ENCODE measurements at places on chromosomes 1 and 21.

DNA sequence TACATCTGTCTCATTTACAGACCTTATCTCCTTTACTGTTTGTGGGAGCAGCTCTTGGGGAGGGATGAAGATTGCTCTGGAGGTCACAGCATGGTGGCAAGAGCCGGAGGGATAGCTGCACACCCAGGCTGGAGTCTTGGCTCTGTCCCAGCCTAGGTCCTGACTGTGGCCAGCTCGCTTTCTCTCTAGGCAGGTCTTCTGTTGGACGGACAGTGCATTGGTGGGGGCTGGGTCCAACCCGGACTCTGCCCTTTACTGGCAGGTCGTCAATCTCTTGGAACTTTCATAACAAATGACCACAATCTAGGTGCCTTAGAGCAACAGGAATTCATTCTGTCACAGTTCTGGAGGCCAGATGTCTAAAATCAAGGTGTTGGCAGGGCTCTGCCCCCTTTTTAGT, 319.8 kb upstream of the C1orf174 start:
- no peak for DNase-seq

DNA sequence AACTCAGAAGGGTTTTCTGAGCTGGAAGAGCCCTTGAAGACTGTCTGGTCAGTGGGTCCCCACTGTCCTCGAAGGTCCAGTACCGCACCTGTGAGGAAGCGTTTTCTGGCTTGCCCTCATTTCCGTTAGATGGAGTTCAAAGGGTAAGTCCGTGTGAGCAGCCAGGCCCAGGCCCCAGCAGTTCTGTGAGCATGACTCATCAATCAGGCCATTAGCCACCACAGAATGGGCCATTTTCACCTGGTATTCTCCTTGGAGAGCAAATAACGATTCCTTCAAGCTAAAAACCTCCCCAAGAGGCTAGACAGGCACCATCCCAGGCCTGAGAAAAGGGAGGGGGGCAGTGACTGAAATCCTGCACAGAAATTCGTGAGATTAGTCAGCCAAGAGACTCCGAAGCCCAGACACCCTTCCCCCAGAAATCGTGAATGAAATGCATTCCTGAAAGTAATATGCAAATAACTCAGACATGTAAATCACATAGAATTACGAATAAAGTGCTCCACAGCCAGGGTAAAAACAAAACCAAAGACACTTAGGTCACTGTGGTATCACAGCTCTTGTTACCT, 66.0 kb downstream of the BCAR3 start:
- no peak for DNase-seq

DNA sequence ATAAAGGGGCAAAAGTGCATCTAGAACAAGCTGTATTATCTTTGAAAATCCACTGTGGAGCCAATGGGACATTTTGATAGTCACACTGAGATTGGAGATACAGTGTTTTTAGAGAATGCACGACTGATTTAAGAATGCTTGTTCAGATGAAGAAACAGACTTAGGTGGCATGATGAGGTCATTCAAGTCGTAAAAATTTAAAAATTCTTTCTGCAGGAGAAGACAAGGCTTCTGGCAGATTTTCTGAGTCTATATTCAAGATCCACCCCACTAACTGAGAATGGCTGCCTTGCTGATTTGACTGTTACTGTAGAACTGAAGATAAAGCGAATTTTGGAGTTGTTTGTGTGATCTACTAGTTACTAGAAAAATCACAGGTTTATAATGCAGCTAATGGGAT, 310.6 kb downstream of the LRRC7 start:
- no peak for DNase-seq

DNA sequence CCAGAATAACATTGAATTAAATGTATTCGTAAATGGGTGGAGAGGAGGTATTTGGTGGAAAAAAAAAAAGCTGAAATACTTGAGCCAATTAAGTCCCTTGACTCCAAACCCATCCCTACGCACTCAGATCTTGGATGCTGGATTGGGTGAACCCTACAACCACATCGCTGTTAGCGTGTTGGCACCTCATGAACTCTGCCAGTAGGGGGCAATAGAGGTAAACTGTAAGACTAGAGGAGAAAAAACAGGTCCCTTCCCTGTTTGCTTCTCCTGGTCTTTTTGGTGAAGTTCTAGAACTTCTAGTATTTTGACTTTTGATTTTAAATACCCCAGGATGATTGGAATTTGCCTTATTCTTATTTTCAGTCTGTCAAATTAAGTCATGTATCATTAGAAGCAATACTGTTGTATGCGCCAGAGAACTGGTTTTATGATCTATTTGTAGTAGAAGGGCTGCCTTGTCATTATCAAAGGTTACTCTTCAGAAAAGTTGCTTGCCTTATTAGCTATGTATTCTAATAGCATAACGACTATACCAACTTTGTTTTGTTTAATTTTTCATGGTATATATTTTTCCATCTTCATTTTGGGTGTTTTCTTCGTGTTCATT, 1.9 kb upstream of the OR13G1 start:
- DNase-seq: peak; percentile 7

GRCh38 chr1:240946926-240947325, 335.0 kb upstream of the GREM2 start:
- no peak for DNase-seq

GRCh38 chr1:110874324-110875215, 1.6 kb downstream of the CD53 start:
- DNase-seq: no peak

DNA sequence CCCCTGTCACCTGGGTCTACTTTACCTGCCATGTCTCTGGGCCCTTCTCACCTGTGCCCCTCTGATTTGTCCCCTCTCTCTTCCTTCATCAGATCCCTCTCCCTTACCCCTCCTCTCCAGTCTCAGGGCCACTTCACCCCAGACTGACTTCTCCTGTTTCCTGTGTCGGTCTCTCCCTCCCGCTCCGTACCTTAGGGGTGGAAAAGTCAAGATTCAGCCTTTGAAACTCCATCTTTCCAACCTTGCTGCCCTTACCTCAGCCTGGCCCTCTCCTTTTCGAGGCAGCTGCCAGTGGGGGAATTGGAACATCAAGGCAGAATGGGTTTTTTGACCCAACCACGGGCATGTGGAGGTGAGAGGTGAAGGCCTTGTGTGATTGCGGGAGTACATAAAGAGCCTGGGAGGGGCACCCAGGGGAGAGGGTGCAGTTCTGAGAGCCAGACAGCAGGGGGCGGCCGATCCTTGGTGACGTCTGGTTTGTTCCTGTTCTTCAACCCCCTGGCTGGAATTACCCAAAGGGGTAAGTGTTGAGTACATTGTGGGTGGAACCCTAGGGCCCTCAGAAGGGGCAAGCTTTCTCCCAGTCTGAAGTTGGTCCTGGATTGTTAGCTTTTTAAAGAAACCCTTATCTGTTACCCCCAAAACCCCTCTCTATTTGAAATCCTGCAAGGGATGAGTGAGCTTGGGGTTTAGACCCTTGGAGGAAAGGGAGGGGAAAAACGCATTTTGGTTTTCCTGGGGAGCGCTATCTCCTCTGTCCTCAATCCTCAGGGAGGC, 12.3 kb upstream of the DMBX1 start:
- DNase-seq: peak; percentile 50

GRCh38 chr1:184945678-184946412, 28.5 kb downstream of the NIBAN1 start:
- no peak for DNase-seq

GRCh38 chr1:59018860-59019259, 235.0 kb upstream of the JUN start:
- no peak for DNase-seq

- DNase-seq: no peak
Measured at GRCh38 chr1:85991261-85991660, 165.3 kb downstream of the COL24A1 start.

- DNase-seq: no peak
Measured at GRCh38 chr1:160780398-160780755, 15.6 kb upstream of the LY9 start.

DNA sequence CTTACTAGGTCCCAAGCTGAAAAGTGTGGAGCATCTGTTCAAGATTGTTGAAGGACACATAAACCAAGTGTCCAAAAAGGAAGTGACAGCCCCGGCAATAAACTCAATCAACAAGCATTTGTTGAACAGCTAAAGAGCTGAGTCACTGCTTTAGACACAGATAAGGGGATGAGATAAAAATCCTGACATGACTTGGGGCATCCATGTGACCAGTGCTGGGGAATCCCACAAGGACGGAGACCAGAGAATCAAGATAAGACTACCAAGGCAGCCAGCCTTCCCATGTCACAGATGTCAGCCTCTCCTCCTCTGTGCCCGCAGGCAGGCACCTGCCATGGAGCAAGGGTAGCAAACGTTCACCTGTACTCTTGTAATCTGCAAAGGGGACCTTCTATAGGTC, 118.6 kb upstream of the KAZN start:
- no peak for DNase-seq

GRCh38 chr21:31133243-31133830, 95.1 kb upstream of the KRTAP19-8 start:
- DNase-seq: no peak

DNA sequence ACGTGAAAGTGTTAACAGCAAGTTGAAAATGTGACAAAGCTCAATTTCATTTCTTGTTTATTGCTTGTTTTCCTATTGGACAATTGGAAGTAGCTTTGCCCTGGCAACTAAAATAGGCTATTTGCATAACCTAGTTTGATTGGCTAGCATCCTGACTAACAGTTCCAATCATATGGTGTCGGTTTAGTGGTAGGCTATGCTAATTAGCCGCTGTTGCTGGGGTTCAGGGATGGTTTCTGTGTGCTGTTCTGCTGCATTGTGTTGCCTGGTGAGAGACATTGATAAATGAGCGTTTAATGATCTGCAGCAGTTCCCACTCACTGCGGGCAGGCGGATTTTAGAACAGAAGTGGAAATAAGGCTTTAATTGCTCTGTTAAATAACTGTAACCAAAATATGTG, 68.5 kb downstream of the DYRK1A start:
- peak; percentile 39 for DNase-seq

All from DMS153 (cell line).